ENCODE measurements at places on chromosomes 5 and 9. TPM values are rescaled to one million over a fixed set of nuclear protein-coding genes. Genes with fewer than 3 reads are reported as not detected.
A peak's percentile ranks its signal among the peaks of the same experiment; 100 is the strongest.

DNA sequence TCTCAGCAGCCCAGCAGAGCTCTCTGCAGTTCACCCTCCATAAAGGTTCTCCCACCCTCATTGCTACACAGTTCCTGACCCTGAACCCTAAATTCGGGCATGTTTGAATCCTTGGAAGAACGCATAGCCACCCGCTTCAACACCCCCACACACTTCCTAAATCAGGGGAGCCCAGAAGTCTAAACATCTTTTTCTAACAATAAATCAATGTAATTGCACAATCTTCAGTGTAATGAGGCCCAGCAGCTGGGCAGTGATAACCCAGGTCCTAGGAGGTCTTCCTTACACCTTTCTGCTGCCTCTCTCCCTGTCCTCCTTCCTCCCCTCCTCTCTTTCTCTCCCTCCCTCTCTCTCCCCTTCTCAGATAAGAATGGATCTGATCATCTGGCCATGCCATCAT is 88.0 kb downstream of the IRX2 start:
- H3K4me1 ChIP-seq, result no peaks in the 10 kb centered on the region
- no peak overlapping the region for H3K4me3 ChIP-seq
- no peak overlapping the region for H3K27ac ChIP-seq
- H3K27me3 ChIP-seq, result peaks cover 21% of the 10 kb centered on the region
- DNase-seq, result no peak

PCDHGA7 gene
- total RNA-seq, result 2.9 TPM

DNA sequence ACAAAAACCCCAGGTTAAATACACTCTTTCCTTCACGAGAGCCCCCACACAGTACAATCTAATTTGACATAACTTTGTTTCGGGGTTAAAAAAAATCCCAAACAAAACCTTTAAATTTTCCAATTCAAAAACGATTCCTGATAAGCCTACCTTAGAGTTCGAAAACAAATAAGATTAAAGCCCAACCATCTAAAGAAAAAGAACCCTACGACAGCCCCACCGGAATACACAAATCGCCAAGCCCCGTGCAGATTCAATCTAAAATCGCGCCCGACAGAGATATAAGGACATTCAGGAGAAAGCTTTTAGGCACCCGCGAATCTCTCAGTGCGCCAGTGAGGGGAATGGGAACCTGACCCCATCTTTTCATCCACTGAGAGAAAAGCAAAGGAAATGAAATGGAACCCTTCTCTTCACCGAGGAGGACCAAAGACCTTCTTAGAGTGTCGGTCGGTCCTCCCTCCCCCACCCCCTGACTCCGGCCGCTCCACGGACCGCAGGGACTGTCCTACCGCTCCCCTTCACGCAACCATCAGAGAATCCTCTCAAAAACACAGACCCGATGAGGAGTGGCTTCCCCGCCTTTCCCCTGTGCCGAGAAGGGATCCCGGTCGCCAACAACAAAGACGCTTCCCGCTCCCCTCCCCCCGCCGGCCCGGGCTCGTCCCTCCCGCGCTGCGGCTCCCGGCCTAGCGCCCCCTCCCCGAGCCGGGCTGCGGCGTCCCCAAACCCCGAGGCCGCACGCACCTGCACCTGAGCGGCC is 925 bp downstream of the ABHD17B start:
- H3K27ac ChIP-seq, result peak overlapping the region; percentile 88
- no peaks in the 10 kb centered on the region for H3K36me3 ChIP-seq
- peaks cover 7% of the 10 kb centered on the region for H3K4me1 ChIP-seq
- H3K4me3 ChIP-seq, result peak overlapping the region; percentile 95

ARSK gene
- 5.0 TPM for total RNA-seq

- no peak overlapping the region for H3K4me3 ChIP-seq
- H3K36me3 ChIP-seq, result no peaks in the 10 kb centered on the region
- no peak overlapping the region for H3K27ac ChIP-seq
- H3K27me3 ChIP-seq, result no peaks in the 10 kb centered on the region
- peaks cover 7% of the 10 kb centered on the region for H3K4me1 ChIP-seq
Observed at GRCh38 chr5:108753877-108754276, 6.2 kb downstream of the FER start.

TNC gene
- total RNA-seq, result 45.2 TPM

GLRX gene
- 78.7 TPM for total RNA-seq

FOXD4L5 gene
- 0.25 TPM for total RNA-seq

AHRR gene
- 8.8 TPM for total RNA-seq

- H3K4me3 ChIP-seq, result no peak overlapping the region
- H3K4me1 ChIP-seq, result no peaks in the 10 kb centered on the region
- H3K27me3 ChIP-seq, result no peaks in the 10 kb centered on the region
- no peaks in the 10 kb centered on the region for H3K36me3 ChIP-seq
- no peak for DNase-seq
- no peak overlapping the region for H3K27ac ChIP-seq
Observed at GRCh38 chr5:92665506-92665905, 915.5 kb downstream of the NR2F1-AS1 start.

DNA sequence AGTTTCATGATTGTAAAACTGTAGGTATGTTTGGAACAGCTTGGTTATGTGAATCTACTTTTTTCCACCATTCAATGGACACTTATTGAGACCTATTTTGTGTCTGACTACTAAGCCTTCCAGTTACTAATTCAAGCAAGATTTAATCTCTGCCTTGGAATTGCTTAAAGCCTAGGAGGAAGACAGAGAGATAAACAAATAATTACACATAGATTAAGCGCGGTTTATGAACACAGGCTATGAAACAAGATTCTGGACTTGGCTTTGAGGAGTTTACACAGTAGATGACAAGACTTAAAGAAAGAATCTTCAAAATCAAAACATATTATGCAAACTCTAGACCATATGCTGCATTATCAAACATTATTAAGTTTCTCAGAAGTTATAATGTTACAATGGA is 340.4 kb downstream of the RASEF start:
- H3K4me3 ChIP-seq, result no peak overlapping the region
- no peaks in the 10 kb centered on the region for H3K36me3 ChIP-seq
- H3K27me3 ChIP-seq, result no peaks in the 10 kb centered on the region
- no peak overlapping the region for H3K27ac ChIP-seq
- H3K4me1 ChIP-seq, result no peaks in the 10 kb centered on the region
- peak; percentile 60 for DNase-seq

DNA sequence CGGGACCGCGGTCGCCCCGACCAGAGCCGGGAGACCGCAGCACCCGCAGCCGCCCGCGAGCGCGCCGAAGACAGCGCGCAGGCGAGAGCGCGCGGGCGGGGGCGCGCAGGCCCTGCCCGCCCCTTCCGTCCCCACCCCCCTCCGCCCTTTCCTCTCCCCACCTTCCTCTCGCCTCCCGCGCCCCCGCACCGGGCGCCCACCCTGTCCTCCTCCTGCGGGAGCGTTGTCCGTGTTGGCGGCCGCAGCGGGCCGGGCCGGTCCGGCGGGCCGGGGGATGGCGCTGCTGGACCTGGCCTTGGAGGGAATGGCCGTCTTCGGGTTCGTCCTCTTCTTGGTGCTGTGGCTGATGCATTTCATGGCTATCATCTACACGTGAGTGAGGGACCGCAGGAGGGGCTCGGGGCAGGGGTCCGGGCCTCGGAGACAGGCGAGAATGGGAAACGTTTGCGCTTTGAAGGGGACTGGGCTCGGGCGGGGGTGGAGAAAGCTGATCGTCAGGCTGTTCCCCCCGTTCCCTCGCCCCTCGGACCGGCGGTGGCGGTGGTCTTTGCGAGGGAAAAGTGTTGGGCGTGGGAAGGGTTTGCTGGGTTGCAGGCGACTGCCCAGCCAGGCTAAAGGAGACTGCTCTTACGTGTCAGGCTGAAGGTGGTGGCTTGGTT is 457 bp downstream of the UGCG start:
- no peaks in the 10 kb centered on the region for H3K27me3 ChIP-seq
- peaks cover 7% of the 10 kb centered on the region for H3K4me1 ChIP-seq
- H3K27ac ChIP-seq, result peak overlapping the region; percentile 98

CRB2 gene
- 0.25 TPM for total RNA-seq

OTP gene
- total RNA-seq, result not detected

DNA sequence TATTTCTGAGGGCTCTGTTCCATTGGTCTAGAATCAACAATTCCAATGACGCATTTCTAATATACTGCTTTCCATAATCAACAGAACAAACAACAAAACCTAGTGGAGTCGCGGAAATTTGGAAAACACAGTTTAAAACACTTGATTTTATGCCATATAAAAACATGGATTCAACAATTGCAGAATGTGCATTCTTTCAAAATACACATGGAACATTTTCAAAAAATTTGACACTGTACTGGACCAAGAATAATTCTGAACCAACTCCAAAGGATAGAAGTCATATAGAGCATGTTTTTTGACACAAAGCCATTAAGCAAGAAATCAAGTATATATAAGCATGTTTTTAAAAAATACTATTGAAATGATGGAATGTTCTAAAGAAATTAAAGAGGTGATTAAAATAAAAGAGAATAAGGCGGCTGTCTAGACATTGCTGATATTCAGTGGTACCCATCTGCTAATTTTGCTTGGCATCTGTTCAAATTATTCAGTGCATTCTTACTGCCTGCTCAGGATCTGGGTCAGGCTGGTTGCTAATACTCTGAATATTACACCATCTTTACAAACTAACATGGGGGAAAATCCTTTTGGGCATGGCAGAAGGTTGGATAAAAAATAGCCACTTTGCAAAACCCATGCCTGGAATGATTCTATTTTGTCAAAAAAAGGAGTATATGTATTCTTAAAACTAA is 221.3 kb downstream of the NPR3 start:
- H3K36me3 ChIP-seq, result no peaks in the 10 kb centered on the region
- H3K4me3 ChIP-seq, result no peak overlapping the region
- no peak for DNase-seq

DNA sequence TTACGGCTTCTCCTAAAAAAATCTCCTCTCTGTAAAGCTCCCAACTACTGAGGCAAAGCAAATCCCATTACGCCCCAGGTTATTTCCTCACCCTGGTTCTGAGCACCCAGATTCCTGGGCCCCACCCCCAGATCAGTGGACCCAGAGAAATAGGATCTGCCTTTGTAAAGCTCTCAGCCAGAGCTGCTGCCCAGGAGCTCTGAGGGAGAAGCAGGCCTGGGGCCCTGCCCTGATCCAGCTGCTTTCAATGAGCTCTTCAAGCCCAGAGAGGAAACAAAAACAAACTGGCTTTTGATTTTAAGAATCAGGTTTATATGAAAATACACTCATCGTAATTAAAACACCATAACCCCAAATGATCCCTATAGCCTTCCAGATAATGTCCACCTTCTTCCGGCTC is 124.5 kb downstream of the C5orf15 start:
- H3K27me3 ChIP-seq, result no peaks in the 10 kb centered on the region
- H3K36me3 ChIP-seq, result no peaks in the 10 kb centered on the region
- H3K4me3 ChIP-seq, result no peak overlapping the region
- H3K27ac ChIP-seq, result no peak overlapping the region

- no peaks in the 10 kb centered on the region for H3K4me1 ChIP-seq
- H3K4me3 ChIP-seq, result no peak overlapping the region
- H3K36me3 ChIP-seq, result no peaks in the 10 kb centered on the region
Observed at GRCh38 chr5:171152382-171152781, 156.7 kb upstream of the TLX3 start.

ADAMTSL2 gene
- 20.6 TPM for total RNA-seq

SLC31A2 gene
- total RNA-seq, result 34.2 TPM

DNA sequence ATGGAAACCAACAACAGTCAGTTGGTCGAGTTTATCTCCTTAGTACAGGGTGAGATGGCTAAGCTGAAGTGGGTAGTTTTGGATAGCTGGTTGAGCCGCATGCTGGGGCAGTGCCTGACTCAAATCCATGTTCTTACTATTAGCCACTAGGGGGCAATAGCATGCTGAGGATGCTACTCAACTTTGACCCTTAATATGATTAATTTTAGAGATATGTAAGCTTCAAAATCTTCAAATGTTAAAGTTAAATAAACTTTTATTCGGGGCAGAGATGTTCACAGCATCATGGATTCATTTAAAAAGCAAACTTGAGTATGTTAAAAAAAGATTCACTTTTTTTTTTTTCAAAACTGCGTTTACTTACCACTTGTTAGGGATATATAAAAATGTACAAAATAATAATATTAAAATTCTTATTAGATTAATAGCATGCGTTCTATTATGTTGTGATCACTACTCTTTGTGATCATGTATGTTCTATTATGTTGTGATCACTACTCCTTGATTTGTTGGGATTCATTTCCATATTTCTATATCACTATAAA is 57.0 kb downstream of the C9orf153 start:
- H3K27me3 ChIP-seq, result no peaks in the 10 kb centered on the region
- no peaks in the 10 kb centered on the region for H3K4me1 ChIP-seq
- no peak overlapping the region for H3K27ac ChIP-seq
- DNase-seq, result peak; percentile 35
- no peak overlapping the region for H3K4me3 ChIP-seq
- no peaks in the 10 kb centered on the region for H3K36me3 ChIP-seq

DNA sequence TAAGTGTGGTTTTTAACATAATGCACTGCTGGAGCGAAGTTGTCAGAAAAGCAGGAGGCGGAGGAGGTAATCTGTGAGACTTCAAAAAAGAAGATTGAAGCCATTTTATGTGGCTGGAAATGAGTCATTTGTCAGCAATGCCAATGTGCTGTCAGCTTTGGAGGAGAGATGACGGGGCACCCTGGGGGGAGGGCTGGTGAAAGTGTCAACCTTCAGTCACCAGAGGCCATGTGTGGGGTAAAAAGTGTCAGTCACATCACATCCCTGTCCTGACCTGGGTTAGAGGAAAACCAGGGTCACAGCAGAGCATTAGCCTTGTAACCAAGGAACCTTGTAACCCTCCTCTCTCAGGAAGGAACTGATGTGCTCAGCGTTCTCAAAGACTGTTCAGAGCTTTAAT is 59.1 kb downstream of the TLR4 start:
- DNase-seq, result no peak
- no peak overlapping the region for H3K4me3 ChIP-seq
- no peaks in the 10 kb centered on the region for H3K27me3 ChIP-seq
- H3K4me1 ChIP-seq, result no peaks in the 10 kb centered on the region

- H3K27me3 ChIP-seq, result no peaks in the 10 kb centered on the region
- H3K36me3 ChIP-seq, result no peaks in the 10 kb centered on the region
- DNase-seq, result no peak
- H3K4me1 ChIP-seq, result no peaks in the 10 kb centered on the region
- H3K27ac ChIP-seq, result no peak overlapping the region
Observed at GRCh38 chr9:115781070-115781736, 372.4 kb upstream of the PAPPA start.

TRIM36 gene
- total RNA-seq, result 6.9 TPM
